ENCODE measurements at places on chromosomes 11 and 22.

GRCh38 chr22:28175730-28176492 is 256.9 kb upstream of the PITPNB start:
- DNase-seq, result no peak

GRCh38 chr11:110526323-110526722 is 96.6 kb downstream of the FDX1 start:
- no peak for DNase-seq

- no peak for DNase-seq
Measured at GRCh38 chr11:97890466-97890865, 1130.3 kb upstream of the CNTN5 start.

DNA sequence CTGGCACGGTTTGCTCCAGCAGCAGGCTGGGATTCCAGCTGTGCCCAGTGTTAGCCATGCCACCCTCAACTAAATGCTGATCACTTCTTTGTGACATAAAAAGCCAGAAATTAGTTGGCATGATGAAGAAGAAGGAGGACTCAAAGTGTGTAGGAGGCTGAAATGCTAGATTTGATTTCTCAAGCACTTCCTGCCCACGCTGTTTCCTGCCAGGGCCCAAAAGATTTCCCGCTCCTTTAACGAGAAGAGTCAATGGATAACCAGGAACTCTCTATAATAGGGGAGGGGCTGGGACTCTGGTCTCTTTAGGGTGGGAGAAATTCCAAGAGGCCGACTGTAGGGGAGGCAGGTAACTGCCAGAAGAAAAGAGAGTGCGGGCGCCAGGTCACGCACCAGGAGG is 26.4 kb downstream of the APOL3 start:
- no peak for DNase-seq

DNA sequence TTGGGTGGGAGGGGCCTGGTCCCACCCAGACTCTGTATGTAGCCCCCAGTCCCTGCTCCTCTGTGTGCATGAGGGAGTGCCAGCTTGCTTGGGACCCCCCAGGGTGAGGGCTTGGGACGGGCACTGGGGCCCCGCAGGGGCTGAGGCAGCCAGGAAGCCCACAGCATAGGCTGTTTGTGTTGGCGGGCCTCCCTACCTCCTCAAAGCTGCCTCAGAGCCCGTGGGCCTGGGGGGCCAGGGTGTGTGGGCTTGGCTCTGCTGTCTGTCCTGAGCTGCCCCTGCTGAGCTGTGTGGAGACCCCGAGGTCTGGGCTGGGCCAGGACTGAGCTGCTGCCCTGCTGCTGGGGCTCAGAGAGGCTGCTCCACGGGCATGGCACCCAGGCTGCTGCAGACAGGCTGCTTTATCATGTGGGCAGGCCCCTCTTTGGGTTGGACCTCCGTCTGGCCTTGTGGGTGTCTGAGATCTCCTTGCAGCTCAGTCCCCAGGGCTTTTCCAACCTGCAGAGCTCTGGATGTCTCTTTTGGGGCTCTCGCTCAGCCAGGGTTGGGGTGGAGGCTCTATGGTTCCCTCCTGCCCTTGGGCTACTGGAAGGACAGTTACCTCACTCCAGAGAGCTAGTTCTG is 3.3 kb downstream of the TSPAN4 start:
- DNase-seq, result no peak

- DNase-seq, result no peak
Measured at GRCh38 chr11:76205252-76206076, 838 bp downstream of the WNT11 start.

- no peak for DNase-seq
Measured at GRCh38 chr11:1401656-1402221, 12.0 kb downstream of the BRSK2 start.

DNA sequence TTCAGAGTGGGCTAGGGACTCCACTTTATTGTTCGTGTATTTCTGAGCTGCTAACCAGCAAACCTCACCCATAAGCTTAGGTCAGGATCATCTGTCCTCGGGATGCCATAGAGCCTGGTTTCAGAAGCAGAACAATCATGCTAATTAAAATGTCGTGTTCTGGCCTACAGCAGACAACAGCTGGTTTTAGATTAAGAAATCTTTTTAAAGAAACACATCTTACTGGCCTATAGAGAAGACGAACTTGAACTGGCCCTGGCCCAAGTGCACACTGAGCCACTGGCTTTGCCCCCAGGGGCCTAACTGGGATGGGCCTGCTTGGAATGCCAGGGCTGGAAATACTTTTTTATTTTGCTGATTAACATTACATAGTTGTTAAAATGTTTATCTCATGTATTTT is 63.2 kb downstream of the ALX4 start:
- DNase-seq, result peak; percentile 48

DNA sequence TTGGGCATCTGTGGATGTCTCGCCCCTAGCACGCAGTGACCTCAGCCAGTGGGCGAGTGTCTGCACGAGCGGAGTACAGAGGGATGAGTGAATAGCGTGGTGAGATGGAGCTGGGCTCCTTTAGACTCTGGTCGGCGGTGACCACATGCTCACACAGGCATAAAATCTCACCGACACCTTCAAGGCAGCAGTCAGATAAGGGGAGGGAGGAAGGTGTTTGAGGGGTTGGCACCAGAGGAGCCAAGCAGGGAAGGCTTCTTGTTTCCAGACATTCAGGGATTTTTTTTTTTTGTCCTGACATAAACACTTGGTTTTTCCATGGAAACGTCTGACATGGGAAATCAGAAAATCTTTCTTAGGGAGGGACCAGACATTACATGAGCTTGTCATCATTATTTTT is 35.8 kb downstream of the GRIK4 start:
- no peak for DNase-seq

GRCh38 chr11:91664521-91664920 is 560.1 kb upstream of the FAT3 start:
- DNase-seq, result no peak

DNA sequence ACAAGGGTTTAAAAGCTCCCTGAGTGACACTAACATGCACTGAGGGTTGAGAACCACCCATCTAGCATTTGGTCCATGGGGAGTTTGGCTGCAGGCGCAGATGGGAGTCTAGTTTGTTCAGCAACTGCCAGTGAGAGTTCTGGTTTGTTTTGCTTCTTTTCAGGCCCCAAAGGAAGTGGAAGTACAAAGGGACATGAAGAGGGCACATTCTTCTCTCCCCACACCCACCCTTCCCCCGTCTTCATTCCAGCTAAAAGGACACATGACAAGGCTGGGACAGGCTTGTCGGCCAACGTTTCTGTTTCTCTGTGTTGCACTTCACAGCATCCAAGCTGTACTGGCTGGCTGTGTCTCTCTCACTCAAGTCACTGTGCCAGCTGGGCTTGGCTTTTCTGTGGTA is 8.2 kb upstream of the ENDOD1 start:
- DNase-seq, result no peak

DNA sequence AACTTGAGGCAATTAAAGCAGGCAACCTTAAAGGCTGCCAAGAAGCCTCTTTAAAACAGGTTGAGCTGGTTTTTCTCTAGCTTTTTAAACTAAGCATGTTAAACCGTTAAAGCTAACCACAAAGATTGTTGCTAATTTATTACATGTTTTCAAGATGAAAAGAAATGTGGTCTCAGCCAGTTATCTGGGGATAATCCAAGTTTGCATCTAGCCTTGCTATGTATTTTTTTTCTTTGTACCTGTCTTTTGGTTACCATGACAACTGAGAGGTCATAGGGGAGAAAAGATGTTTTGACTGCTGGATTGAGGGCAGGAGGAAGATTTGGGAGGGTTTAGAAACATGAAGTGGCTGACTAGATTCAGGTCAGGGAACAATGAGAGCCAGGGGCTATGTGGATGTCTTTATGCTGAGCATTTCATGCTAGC is 19.2 kb upstream of the PGM2L1 start:
- DNase-seq, result no peak

- DNase-seq, result no peak
Measured at GRCh38 chr11:95904009-95904650, 19.8 kb downstream of the MTMR2 start.

DNA sequence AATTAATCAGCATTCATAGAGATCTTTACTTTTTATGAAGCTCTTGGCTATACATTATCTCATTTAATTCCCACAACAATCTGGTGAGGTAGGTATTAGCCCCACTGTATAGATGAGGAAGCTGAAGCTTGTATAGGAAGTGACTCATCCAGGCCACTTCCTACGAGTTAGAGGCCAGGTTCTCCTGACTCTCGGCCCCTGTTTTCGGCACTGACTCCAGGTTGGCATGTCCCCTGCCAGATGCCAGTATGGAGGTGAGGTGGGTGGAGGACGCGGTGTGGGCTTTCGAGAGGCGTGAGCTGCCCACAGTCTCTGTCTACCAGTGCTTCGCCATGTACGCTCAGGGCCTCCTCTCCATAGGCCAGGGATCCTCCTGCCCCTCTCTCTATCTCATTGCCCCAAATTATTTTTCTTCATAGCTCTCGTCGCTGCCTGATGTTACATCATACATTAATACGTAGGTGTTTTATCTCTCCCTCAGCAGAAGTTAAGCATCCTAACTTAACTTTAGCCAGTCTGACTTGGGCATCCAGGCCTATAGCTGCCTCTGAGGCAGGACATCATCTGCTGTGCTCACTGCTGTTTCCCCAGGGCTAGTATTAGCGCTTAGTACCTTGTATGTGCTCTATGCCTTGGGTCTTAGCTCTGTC is 9.0 kb downstream of the DGAT2 start:
- DNase-seq, result no peak

GRCh38 chr11:126999366-126999765 is 1.2 kb downstream of the KIRREL3 start:
- DNase-seq, result no peak

GRCh38 chr11:102479733-102480132 is 27.2 kb upstream of the TMEM123 start:
- no peak for DNase-seq

DNA sequence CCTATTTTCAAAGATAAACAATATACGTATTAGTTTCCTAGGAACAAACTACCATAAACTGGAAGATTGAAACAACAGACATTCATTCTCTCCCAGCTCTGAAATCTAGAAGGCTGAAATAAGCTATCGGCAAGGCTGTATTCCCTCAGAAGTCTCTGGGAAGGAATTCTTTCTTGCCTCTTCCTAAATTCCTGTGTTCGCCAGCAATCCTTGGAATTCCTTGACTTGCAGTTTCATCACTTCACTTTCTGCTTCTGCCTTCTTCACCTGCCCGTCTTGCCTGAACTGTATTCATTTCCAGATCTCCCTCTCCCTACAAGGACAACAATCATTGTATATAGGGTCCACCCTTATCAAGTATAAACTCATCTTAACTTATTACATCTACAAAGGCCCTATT is 17.7 kb upstream of the PRDM10 start:
- DNase-seq, result no peak

DNA sequence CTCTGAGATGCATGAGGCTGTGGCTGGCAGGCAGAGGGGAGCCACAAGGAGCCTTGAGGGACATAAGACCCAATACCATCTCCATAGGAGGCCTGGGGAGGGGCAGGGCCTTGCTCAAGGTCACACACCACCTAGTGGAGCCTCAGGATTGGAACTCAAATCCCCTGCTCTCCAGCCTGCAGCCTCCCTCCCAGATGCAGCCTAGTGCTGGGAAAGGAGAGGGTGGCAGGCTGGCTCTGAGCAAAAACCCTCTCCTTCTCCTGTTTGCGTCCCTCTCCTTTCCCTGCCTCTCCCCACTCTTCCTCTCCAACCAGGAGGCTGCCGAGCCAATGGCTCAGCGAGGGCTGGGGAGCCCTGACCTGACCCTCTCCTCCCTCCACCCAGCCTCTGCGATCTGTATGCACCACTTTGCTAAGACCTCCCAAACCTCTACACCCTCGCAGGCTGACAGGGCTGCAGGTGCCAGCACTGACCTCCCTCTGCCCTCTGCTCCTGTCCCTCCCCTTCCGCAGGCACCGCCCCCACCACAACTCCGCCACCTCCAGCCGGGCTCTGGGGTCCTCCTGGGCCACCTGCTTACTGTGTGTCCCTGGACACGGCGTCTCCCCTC is 14.7 kb downstream of the IGLL1 start:
- DNase-seq, result no peak

- DNase-seq, result no peak
Measured at GRCh38 chr11:10539339-10539738, 1.6 kb downstream of the RNF141 start.

GRCh38 chr11:95297680-95298452 is 66.9 kb upstream of the SESN3 start:
- DNase-seq, result no peak

DNA sequence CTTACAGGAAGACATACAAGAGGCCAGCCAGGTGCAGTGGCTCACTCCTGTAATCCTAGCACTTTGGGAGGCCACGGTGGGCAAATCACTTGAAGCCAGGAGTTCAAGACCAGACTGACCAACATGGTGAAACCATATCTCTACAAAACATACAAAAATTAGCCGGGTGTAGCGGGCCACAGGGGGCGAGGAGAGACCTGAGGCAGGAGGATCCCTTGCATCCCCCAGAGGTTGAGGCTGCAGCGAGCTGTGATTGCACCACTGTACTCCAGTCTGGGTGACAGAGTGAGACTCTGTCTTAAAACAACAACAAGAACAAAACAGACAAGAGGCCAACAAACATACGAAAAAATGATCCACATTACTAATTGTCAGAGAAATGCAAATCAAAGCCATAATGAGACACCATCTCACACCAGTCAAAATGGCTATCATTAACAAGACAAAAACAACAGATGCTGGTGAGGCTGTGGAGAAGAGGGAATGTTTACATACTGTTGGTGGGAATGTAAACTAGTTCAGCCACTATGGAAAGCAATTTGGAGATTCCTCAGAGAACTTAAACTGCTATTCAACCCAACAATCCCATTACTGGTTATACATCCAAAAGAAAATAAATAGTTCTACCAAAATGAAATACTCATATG is 498.8 kb upstream of the ARHGAP42 start:
- DNase-seq, result no peak

- DNase-seq, result no peak
Measured at GRCh38 chr11:2715716-2716350, 16.0 kb upstream of the KCNQ1OT1 start.

DNA sequence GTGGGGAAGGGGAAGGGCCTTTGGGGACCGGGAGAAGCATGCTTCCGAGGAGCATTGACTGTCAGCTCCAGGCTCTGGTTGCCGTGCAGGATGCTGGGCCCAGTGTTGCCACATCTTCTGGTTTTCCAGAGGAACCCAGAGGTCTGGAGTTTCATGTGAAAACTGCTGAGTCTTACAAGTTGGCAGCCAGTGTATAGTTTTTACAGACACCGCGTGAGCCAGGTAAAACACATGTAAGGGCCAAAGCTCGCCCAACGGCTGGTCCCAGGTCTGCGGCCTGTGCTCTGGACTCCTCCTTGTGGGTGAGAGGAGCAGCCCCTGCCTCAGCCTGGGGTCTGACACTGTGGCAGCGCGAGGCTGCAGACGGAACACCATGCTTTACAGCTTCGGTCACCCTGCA is 18.4 kb upstream of the SORL1-AS1 start:
- DNase-seq, result no peak

GRCh38 chr22:42461511-42461910 is 29.3 kb upstream of the NFAM1 start:
- DNase-seq, result no peak

All from GM04504 (cell line).